ENCODE measurements at places on chromosomes 1 and 21. TPM values are rescaled to one million over a fixed set of nuclear protein-coding genes. Genes with fewer than 3 reads are reported as not detected.
A peak's percentile ranks its signal among the peaks of the same experiment; 100 is the strongest.

Gene JAM2
- 3.3 TPM for total RNA-seq

GRCh38 chr1:183697814-183698590 lies 44.9 kb upstream of the APOBEC4 start:
- DNase-seq, result no peak

GRCh38 chr1:233540816-233541215 lies 73.1 kb upstream of the KCNK1 start:
- DNase-seq, result no peak

Gene EVA1C
- total RNA-seq, result 15.2 TPM

GRCh38 chr1:41830726-41831125 lies 88.0 kb downstream of the HIVEP3 start:
- DNase-seq, result no peak

DNA sequence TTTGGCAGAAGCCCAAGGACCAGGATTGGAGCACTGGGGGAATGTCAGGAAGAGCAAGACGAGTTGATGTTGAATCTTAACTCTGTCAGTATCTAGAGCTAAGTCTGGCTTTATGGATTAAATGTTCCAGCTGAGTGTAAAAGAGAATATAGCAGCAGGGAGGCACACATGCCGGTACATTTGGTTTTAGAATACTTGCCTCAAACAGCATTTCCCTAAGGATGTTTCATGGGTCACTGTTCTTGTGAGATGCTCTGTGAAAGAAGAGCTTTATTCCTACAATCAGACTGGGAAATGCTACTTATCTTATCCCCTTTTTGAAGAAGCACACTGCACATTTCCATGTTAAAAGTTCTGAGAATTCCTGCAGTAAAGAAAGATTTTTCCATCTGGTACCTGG lies 440.3 kb upstream of the B3GALT2 start:
- no peak for DNase-seq

GRCh38 chr1:88375977-88376376 lies 308.1 kb upstream of the PKN2 start:
- DNase-seq, result no peak

DNA sequence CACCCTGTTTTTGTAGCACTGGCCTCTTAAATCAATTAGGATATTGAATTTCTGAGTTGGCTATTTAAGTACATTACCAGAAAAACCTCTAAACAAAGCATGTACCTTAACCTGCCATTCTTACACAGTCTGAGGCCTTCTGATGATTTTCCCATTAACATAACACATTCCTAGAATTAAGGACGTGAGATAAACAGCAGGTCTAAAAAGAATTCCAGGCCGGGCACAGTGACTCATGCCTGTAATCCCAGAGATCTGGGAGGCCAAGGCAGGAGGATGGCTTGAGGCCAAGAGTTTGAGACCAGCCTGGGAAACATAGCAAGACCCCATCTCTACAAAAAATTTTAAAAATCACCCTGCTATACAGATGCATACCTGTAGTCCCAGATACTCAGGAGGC lies 18.0 kb upstream of the LRRC8D start:
- DNase-seq, result no peak

Gene TMEM82
- total RNA-seq, result not detected

Gene NEXN
- total RNA-seq, result 1.6 TPM

Gene GPR37L1
- total RNA-seq, result not detected

DNA sequence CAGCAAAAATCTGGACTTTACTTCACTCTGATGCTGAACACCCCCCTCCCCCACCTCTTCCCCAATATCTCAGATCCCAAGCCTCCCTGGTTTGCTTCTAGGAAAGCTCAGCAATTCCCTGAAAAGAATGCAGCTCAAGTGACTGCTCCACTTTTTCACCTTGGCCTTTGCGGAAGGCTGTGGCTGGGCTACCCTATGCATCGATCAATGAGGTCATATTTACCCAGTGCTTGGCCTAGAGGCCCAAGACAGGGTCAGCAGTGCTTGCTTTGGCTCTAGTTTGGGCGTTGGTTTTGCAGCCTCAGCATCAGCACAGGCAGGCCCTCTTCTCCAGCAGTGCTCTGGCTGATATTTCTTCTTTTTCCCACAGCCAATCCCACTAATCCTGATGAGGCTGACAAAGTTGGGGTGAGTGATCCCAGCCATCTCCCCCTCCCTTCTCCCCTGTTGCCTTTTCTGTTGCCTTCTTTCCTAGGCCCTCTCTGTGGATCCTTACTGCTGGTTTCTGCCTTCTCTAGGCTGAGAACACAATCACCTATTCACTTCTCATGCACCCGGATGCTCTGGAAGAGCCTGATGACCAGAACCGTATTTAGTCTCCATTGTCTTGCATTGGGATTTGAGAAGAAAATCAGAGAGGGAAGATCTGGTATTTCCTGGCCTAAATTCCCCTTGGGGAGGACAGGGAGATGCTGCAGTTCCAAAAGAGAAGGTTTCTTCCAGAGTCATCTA lies 14.2 kb downstream of the FCGR2B start:
- no peak for DNase-seq

DNA sequence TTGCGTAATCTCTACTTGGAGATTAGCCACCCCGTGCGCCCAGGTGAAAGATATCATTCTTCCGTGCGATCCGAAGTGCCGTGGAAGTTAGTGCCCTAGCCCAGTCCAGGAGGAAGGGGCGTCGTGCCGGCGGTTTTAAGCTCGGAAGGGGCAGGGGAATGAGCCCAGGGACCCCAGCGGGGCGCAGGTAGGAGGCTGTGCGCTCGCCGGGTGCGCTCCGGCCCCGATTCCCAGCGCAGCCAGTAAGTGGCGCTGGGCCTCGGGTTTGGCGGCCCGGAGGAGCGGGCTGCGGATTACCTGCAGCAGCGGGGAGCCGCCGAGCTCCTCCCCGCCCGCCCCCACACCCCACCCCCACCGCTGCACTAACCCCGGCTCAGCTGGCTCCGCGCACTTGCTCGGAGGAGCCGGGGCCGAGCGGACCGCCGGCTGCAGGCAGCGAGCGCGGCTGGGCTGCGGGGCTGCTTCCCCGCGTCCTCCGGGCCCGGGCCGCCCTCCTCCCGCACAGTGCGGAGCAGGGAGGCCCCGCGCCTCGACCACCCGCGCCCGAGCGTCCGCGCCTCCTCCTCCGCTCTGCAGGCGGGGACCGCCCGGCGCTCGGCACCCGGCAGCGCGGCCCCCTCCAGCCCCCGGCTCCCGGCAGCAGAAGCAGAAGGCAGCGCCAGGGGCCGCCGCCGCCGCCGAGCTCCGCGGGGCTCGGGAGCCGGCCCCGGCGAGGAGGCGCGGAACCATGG lies at the start of gene RYR2:
TSS of gene RYR2 (plus strand) at position 390 of the 731 bp plus-strand sequence. CDS start at position 728, 338 bp downstream.
- DNase-seq, result no peak

Gene C1orf115
- 0.60 TPM for total RNA-seq

GRCh38 chr1:111222308-111223125 lies 5.0 kb upstream of the CHI3L2 start:
- DNase-seq, result peak; percentile 88

DNA sequence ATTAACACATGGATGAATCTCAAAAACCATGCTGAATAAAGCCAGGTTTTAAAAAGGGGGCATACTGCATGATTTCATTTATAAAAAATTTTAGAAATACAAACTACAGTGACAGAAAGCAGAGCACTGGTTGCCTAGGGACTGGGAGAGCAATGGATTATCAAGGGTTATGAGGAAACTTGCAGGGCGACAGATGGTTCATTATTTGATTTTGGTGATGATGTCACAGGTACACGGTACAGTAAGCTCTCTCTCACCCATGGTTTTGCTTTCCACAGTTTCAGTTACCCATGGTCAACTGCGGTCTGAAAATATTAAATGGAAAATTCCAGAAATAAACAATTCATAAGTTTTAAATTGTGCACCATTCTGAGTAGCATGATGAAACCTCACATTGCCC lies 14.1 kb downstream of the VAMP4 start:
- no peak for DNase-seq

GRCh38 chr1:151369621-151370048 lies 2.9 kb downstream of the SELENBP1 start:
- DNase-seq, result no peak

- DNase-seq, result no peak
Observed at GRCh38 chr1:13867603-13868002, 167.6 kb downstream of the PRDM2 start.

GRCh38 chr1:156836041-156836654 lies 19.5 kb upstream of the SH2D2A start:
- no peak for DNase-seq

DNA sequence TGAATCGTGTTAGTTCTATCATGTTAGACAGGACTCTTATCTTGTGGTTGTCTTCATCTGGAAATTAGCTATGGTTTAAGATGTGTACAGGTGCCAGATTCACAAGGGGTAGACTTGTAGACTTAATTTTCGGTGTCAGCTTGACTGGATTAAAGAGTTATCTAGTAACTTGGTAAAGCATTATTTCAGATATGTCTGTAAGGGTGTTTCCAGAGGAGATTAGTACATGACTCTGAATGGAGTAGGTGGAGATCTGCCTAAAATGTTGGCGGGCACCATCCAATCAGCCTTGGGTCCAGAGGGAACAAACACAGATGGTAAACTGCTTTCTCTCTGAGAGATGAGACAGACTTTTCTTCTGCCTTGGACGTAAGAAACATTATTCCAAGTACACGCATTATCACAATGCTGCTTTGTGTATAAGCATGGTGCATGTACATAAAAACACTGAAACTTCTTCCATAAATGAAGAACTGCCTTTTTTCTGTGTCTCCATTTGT lies 434.6 kb downstream of the SMYD3 start:
- no peak for DNase-seq

Gene DDAH1
- not detected for total RNA-seq

Gene HORMAD1
- total RNA-seq, result not detected

GRCh38 chr1:233281711-233282581 lies 13.6 kb downstream of the PCNX2 start:
- peak; percentile 18 for DNase-seq

- DNase-seq, result no peak
Observed at GRCh38 chr1:207847116-207847515, 63.8 kb downstream of the CD34 start.

DNA sequence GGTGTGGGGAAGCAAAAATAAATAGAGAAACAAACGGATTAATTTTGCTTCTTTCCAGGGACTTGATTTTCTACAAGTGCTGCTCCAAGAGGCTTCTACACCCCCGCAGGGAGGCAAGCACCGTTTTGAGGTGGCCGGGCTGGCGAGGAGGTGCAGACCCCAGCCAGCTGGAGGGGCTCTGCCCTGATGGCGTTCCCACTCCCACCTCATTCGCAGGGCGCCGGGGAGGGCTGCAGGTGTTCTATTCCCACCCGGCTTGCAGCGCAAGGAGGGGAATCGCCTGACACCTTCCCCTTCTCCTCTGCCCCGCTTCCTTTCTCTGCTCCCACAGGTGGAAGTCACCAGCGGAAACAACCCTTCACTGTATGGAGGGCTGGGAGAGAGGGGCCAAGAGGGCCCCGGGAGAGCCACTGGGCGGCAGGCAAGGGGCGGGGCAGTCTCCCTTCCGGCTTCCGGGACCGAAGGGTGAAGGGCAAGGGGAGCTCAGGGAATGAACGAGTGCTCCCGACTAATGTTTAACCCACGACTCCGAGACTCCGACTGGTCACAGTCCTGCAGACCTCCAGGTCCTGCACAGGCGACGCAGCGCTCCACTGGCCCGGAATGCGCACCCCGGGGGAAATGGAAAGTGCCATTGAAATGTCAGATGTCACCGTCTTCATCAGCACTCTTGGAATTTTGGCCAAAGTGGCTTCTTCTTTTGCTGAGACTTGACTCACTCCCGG lies 29.1 kb downstream of the TEX35 start:
- peak; percentile 42 for DNase-seq

GRCh38 chr1:180081474-180081873 lies 73.2 kb upstream of the QSOX1 start:
- no peak for DNase-seq

Gene EXTL2
- total RNA-seq, result 9.0 TPM

GRCh38 chr1:181015251-181015615 lies 7.4 kb downstream of the STX6 start:
- DNase-seq, result no peak

GRCh38 chr1:212037900-212038299 lies 2.4 kb downstream of the DTL start:
- no peak for DNase-seq

Gene OLFML3
- total RNA-seq, result 0.64 TPM

GRCh38 chr1:17123196-17124045 lies 4.2 kb upstream of the PADI2 start:
- DNase-seq, result no peak

Gene TMEM79
- total RNA-seq, result 11.0 TPM

Gene OR6K3
- not detected for total RNA-seq

GRCh38 chr1:216660561-216660960 lies 62.7 kb downstream of the ESRRG start:
- no peak for DNase-seq

DNA sequence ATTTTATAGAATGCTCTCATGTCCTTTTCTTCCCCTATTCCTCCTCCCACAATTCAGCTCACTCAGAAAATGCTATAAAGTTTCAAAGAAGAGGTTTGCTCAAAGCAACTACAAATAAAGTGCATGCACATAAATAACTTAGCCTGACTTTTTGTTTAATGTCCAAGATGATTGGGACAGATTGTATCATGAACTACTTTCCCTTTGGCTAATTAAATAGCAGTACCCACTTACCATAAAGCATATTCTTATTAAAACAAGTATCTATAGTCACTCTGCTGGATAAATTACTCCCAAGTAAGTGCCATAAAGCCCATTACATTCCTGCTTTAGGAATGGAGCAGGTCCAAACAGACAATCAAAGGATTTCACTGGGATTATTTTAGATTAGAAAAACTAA lies 576.0 kb downstream of the LMO4 start:
- no peak for DNase-seq

All from activated naive CD4-positive, alpha-beta T cell treated with anti-CD3 and anti-CD28 coated beads, Interleukin-2, amount 50 U/mL, for 72 hours (primary cell).